ENCODE measurements at places on chromosomes 7 and 10. TPM values are rescaled to one million over a fixed set of nuclear protein-coding genes. Genes with fewer than 3 reads are reported as not detected.

LRIT1 gene
- not detected for total RNA-seq

MICALL2 gene
- 25.9 TPM for total RNA-seq

KIAA1217 gene
- 3.2 TPM for total RNA-seq

ARHGAP12 gene
- total RNA-seq: 24.0 TPM

CDC14C gene
- not detected for total RNA-seq

DYDC2 gene
- 0.06 TPM for total RNA-seq

ZC3HAV1L gene
- 8.2 TPM for total RNA-seq

VIM gene
- 1,774 TPM for total RNA-seq

MRLN gene
- not detected for total RNA-seq

SAMD9 gene
- total RNA-seq: 5.6 TPM

Data from A549 treated with CpdA at 1 μM for 4 hours (cell line).